ENCODE measurements at places on chromosomes 2 and 18.

DNA sequence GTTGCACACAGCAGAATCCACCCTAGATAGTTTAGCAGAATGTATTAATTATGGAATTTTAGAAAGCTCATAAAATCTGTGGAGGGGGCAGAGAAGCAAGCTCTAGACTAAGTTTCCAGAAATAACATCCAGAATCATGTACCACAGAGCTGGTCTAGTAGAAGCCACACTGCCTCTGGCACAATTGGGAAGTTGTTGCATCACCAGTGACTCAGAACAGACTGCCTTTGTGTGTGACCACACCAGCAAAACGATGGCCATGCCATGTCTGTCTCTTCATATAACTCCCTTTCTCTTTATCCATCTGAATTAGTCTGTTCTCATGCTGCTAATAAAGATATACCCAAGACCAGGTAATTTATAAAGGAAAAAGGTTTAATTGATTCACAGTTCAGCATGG, 158.9 kb downstream of the CCDC148 start:
- DNase-seq = no peak

DNA sequence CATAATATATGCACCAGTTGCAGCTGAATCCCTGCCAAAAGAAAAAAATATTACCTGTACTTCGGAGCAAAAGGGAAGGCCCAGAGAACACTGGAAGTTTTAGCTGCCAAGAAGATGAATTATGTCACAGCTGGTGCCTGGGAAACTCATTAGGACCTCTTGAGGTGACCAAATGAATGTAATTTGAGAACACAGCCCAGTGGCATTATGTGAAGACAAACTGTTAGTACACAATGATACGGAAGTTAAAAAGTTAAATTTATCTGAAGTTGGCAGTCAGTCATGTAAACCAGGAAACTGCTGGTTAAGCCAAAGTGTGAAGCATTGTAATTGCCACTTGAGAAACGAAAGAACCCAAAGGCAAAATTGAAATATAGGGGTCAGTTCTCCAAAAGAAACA, 80.7 kb downstream of the EML4 start:
- DNase-seq = no peak

DNA sequence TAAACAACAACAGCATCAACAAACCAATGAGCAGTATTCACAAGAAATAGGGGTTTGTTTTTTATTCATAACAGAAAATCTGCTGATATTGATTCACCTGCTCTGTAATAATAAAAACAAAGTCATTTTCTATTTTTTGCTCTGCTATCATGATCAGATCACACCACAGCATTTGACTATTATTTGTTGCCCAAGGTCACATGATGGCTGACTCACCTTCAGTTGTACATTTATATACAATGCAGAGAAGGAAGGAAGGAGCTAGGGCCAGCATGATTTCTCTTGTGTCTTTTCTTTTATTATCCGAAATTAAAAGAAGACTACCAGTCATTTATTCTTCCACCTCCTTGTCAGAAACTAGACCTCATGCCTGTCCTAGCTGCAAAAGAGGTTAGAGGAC, 1427.7 kb upstream of the CELF4 start:
- no peak for DNase-seq

DNA sequence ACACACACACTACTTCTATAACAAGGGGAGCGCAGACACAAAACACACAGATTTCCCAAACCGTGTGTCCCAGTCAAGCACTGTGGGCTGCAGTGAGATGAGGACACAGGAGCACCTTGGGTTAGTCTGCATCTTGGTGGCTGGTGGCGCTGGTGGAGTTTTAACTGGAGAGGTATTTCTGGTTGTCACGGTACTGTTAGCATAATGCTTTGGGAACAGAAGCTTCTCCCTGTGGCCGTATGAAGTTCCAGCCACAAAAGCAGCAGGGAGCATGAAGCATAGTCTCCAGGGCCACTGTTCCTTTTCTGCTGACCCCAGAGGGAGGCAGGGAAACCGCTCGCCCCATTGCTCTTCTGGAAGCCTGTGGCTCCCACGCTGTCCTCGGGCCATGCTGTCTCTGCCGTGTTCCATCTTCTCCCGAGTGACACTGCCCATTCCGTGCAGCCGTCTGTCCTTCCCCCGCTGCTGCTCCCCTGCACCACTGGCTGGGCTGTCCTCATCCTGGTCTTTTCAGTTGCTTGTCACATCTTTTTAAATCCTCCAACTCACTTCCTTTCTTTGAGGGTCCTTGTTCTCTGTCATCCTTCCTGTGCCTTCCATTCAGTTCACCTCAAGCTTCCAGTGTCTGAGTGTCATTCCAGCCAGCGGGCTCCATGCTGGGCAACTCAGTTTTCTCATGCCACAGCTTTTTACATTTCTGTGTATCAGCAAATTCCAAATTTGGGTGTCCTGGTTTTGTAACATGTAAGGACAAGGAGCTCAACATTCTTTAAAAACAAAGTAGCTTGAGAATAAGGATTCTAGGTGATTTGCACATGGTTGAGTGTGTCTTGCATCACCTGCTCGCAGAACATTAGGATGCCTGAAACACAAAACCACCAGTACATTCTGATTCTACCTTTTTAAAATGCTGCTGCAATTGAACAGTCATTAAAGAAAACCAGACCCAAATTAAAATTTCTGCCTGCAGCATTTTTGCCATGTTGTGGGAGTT, 125.0 kb downstream of the MTCL1 start:
- DNase-seq = no peak

DNA sequence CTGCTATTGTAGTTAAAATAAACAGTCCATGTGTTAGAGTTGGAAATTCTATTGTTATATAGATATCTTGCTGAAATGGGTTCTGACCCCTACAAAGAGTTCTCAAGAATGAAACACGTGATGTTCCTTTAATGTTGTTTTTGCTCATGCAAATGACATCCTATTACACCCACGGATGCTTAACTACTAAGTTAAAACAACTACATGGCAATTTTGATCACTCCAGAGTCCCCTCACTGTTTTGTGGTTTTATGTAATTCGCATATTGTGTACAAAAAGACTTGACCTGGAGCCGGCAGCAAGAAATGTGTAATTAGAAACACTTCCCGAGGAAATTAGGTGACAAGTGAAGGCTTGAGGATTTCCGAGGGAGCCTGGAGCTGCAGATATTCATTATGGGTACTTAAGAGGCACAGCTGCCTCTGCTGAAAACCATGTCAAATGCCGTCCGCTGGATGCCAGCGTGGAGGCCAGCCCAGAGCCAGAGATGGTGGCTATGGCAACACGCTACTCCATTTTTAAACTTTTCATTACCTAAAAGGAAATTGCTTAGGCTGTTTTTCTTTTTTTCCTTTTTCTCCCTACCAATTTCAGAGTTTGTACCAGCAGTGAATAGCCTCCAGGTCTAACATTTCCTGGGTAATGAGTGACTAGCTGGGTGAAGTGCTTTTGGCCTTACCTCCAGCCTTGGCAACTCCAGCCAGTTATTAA, 21.0 kb upstream of the CABLES1 start:
- no peak for DNase-seq

GRCh38 chr2:67456428-67456827, 59.3 kb downstream of the ETAA1 start:
- no peak for DNase-seq
